Spleen (tissue), 13 donors: ENCODE measurements at places on chromosomes 6 and 20. TPM values are rescaled to one million over a fixed set of nuclear protein-coding genes. Genes with fewer than 3 reads are reported as not detected.

GRCh38 chr6:1604158-1605003, 5.3 kb upstream of the FOXC1 start:
- no peak overlapping the region for H3K27ac ChIP-seq
- peaks cover 19% of the 10 kb centered on the region for H3K4me1 ChIP-seq
- H3K4me3 ChIP-seq = peak overlapping the region; percentile 47
- peak; percentile 94 for DNase-seq

DNA sequence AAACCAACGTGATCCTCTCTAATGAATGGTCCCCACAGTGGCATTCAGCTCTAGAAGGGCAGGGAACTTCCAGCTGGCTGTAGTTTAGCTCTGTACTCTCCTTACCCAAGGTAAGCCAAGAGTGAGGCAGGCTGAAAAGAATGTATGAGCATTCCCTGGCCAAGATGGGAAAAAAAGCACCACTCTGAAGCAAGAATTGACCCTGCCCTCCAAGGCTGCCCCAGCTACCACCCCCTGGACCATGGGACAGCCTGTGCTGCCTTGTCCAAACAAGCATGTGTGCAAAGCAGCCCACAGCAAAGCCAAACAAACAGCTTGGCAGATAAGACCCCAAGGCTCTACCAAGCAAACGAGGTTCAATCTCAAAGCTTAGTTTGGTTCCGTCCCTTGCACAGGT, 73.9 kb downstream of the GFOD1 start:
- H3K4me3 ChIP-seq = no peak overlapping the region
- DNase-seq = no peak
- peaks cover 64% of the 10 kb centered on the region for H3K4me1 ChIP-seq
- no peaks in the 10 kb centered on the region for H3K36me3 ChIP-seq
- H3K27ac ChIP-seq = no peak overlapping the region

DNA sequence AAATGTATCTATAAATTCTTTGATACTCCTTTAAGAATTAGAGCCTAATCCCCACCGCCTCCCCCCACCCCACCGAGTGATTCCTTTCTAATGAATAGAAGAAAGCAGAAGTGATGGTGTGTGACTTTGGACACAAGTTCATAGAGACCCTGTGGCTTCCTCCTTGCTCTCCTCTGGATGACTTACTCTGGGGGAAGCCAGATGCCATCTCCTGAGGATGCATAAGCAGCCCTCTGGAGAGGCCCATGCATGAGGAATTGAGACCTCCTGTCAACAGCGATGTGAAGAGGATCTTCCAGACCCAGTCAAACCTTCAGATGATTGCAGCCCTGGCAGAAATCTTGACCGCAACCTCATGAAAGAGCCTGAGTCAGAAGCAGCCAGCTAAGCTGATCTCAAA, 21.1 kb downstream of the AHCY start:
- H3K4me3 ChIP-seq = no peak overlapping the region
- H3K27ac ChIP-seq = no peak overlapping the region
- DNase-seq = no peak
- H3K36me3 ChIP-seq = no peaks in the 10 kb centered on the region
- H3K27me3 ChIP-seq = no peaks in the 10 kb centered on the region

- no peak overlapping the region for H3K27ac ChIP-seq
- H3K27me3 ChIP-seq = no peaks in the 10 kb centered on the region
- H3K36me3 ChIP-seq = no peaks in the 10 kb centered on the region
- no peak overlapping the region for H3K4me3 ChIP-seq
- H3K4me1 ChIP-seq = no peaks in the 10 kb centered on the region
These were observed 454.3 kb downstream of the CDC5L start for GRCh38 chr6:44841829-44842228.

DNA sequence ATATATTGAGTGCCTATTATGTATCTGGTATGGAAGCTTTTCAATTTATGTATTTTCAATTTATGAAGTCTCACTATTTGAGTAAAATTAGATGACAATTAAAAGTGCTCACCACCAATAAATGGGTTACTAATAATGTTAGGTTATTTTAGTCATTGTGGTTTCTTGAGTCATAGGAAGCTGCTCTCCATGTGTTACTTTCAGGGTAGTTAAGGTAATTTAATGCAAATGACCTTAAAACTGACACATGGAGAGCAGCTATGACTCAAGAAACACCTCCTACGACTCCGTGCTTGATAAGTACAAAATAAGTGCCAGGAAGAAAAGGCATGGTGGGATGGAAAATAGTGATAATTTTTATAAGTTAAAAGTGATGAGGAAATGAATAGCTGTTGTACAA, 16.5 kb upstream of the TINAG start:
- no peaks in the 10 kb centered on the region for H3K36me3 ChIP-seq
- no peak for DNase-seq
- H3K4me1 ChIP-seq = no peaks in the 10 kb centered on the region
- H3K27me3 ChIP-seq = no peaks in the 10 kb centered on the region

MICA gene
- 19.7 TPM for total RNA-seq

SRSF12 gene
- not detected for total RNA-seq

DNA sequence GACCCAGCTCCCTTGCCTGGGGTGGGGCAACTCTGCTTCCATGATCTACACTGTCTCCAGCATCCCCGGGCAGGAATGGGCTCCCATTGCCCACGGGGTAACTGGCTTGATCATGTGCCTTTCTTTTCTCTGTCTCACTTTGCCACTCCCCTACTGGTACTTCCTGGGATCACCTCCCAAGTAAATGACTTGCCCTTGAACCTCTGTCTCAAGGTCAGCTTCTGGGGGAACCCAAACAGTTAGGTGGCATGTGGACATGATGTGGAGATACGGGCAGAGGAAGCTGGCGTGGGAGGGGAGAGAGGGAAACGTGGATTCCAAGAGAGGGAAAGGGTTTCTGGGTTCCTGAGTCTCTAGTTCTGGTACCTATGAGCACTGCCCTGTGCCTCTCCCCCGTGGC, 63.8 kb upstream of the RALY start:
- H3K4me3 ChIP-seq = no peak overlapping the region
- no peak overlapping the region for H3K27ac ChIP-seq
- H3K36me3 ChIP-seq = no peaks in the 10 kb centered on the region
- no peaks in the 10 kb centered on the region for H3K4me1 ChIP-seq
- H3K27me3 ChIP-seq = no peaks in the 10 kb centered on the region
